Stimulated activated CD4-positive, alpha-beta T cell treated with anti-CD3 and anti-CD28 coated beads, Interleukin-1b, Interleukin-23, amount 100 ng/mL, for 1 hour (primary cell): ENCODE measurements at places on chromosomes 16 and 17.

DNA sequence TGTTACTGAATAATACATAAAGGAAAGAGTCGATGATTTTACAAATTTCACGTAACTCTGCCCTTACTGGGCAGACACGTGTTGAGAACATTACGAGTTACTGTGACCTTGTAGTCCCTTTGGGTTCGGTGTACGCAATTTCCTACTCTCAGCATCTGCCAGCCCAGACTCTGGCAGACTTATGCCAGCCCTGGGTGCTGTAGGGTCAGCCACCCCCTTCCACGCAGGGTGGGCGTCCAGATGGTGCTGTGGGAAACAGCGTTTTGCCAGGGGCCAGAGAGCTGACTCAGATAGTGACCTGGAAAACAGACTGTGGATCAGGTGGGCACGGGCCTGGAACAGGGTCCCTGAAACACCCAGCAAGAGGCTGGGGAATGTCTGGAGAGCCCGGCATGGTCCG lies 148.9 kb downstream of the RPTOR start:
- DNase-seq: no peak

DNA sequence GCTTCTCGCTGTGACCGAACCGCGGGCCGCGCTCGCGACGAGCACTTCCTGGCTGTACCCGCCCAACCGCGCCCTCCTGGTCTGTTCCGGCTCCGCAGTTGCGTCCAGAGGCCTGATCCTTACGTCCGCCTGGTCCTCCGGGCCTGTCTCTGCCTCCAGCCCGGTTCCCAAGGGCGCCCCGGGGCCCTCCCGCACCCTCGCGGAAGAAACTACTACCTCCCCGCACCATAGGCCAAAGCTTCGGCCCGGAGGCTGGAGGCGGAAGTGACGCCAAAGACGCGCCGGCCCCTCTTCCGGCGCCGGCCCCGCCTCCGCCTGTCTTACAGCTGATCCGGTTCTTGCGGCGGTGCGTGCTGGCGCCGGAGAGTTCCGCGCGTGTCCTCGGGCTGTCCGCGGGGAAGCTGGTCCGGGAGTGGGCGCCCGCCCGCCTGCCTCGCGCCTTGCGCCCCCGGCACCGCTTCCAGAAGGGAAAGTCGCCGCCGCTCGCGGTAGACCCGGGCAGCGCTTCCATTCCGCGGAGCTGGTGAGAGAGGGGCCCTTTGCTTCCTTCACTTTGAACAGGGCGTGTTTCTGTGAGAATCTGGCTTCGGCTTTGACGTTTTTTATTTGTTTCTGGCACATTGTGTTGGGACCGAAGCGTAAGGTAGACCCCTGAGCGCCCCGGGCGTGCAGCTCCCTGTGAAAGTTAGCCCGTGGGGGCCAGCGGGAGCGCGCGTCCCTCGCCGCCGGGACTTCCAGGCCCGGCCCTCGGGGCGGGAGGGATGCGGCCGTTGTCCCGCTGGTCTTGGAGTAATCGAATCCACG lies at the start of gene ZNF778:
Gene ZNF778, plus strand, starts transcription at position 316 of the 804 bp plus-strand sequence. CDS start 3,425 bp downstream, outside the sequence.
- DNase-seq: peak; percentile 52

DNA sequence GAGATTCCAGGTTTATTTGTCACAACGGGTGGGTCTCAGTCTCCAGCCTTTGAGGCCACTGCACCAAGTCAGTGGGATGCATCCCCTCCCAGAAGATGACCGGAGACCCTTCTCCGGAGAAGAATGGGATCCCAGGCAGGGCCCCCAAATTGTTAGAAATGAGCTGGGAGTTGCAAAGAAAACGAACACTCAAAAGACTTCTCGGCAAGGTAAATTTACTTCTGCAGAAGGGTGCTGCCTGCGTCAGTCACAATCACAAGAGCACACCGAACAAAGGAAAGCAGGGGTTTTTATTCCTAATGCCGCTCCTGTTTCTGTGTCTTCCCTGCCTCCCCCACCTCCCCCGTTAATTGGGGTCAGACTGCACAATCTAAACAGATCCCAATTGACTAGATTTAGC lies 61.4 kb downstream of the ATF7IP2 start:
- no peak for DNase-seq

- DNase-seq: no peak
Measured at GRCh38 chr17:49985310-49985990, 9.6 kb downstream of the DLX3 start.

GRCh38 chr17:68714676-68715075 lies 113.5 kb upstream of the FAM20A start:
- no peak for DNase-seq

- DNase-seq: no peak
Measured at GRCh38 chr16:86044881-86045590, 146.1 kb downstream of the IRF8 start.

DNA sequence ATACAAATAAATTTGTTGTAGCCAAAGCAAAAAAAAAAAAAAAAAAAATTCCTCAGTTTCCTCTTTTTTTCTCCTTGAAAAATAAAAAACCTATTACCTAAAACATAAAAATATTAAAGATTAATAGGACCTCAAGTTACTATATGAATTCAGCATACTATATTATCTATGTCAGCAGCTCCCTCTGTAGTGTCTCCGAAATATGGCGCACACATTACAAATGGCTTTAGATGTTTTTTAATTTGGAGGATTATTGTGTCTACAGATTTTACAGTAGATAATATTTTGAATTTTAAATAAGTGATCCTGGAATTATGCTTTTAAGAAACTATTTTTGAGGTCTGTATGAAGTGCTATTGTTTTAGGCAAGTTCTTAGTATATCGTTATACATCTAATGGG lies 94.4 kb downstream of the NLK start:
- DNase-seq: no peak

GRCh38 chr16:81756615-81757356 lies 22.3 kb upstream of the PLCG2 start:
- no peak for DNase-seq

DNA sequence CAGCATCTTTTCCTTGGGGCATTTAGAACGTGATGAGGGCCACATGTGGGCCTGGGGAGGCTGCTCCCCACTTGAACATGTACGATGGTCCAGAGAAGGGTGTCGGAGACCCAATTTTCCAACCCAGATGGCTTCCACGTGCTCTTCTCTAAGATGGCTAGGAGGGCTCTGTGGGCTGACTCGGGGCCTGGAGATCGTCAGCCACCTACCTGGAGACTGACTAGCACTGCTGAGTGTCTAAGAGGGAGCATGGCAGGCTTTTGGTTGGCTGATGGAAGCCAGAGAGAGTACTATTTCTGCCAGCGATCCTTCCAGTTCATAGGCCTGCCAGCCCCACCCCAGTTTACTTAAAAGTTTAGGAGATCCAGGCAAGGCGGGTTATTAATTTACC lies 60.2 kb upstream of the CLEC18A start:
- no peak for DNase-seq

DNA sequence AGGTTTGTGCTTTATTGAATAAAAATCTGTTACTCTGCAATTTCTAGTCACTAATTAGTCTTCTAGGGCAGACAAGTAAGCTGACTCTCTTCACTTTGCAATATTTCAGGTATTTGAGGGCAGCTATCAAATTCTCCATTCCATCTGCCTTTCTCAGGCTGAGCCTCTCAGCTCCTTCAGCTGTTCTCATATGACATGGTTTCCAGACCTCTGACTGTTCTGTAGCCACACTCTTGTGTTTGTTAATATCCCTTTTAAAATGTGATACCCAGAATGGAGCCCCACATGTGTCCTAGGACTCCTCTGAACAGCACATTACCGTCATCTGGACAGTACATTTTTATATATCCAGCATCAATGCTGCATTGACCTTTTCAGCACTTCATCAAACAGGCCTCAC lies 46.1 kb upstream of the MTMR4 start:
- no peak for DNase-seq

GRCh38 chr17:29279397-29280070 lies 14.4 kb downstream of the NUFIP2 start:
- DNase-seq: no peak

- DNase-seq: no peak
Measured at GRCh38 chr17:76350463-76350862, 3.3 kb downstream of the PRPSAP1 start.

DNA sequence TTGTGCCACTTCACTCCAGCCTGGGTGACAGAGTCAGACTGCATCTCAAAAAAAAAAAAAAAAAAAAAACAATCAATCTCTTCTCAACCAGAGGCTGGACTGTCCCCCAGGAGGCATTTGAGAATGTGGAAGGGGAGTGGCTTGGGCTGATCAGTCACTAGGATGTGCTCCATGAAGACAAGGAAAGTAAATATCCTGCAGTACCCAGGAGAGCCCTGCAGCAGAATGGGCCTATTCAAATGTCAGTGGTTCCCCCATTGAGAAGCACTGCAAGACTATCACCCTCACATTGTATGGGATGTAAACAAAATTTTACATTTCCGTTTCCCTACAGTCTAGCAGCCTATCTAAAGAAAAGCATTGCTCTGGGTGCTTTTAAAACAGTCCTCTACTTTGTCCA lies 70.3 kb downstream of the DNAH9 start:
- no peak for DNase-seq

GRCh38 chr16:25751230-25751835 lies 59.6 kb downstream of the HS3ST4 start:
- no peak for DNase-seq

- no peak for DNase-seq
Measured at GRCh38 chr16:3112881-3113574, 642 bp downstream of the ZNF205 start.

DNA sequence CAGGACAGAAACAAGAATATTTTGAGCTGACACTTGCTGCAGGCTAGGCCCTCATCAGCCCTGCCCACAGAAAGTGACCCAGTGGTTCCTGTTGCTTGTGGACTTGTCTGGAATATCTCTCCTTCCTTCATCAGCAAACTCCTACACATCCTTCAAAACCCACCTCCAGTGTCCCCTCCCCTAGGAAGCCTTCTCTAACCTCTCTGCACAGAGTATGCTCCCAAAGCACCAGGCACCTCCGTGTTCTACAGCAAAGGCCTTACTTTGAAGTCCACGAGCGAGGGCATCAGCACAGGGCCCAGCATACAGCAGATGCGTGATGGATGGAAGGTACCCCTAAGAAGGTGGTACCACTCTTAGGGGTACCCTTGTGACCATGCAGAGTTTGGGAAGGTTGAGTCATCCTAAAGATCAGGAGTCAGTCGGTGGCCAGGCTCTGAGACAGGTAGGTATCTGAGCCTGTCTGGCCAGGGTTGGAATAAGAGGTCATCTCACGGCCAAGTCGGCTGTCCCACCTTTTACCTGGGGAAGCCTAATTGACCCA lies 2.0 kb downstream of the CCDC102A start:
- DNase-seq: no peak

DNA sequence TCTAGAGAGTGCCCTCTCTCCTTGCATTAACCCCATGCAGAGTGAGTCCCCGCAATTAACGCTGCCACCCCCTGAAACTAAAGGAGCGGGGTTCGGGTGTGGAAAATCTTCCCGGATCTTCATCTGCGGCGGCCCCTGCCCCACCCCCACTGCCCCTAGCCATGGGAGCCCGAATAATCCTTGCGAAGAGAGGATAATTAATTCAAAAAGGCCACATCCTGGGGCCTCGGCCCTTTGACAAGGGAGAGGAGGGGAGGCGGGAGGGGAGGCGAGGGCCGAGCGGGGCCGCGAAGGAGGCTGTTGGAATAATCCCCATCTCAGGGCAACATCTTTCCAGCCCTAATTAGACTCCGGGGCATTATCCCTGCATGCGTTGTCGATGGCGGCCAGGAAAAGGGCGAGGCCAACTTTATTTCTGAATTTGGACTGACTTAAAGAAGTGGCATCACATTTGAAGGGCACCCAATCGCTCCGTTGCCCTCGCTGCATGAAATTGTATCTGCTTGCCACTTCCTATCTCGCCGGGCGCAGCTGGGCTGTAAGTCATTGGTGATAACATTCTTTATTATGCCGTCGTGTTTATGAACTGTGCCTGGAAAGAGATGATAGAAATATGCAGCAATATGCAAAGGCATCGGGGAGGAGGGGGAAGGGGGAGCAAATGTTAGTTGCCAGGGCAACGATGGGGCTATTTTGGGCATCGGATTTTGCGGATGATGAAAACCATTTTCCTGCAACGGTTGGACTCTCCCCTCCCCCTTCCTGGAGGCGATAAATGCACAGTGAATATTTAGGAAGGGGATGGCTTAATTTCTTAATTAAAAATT lies 387.1 kb upstream of the TNRC6C start:
- no peak for DNase-seq

GRCh38 chr17:67891481-67892119 lies 66.3 kb downstream of the BPTF start:
- DNase-seq: no peak

DNA sequence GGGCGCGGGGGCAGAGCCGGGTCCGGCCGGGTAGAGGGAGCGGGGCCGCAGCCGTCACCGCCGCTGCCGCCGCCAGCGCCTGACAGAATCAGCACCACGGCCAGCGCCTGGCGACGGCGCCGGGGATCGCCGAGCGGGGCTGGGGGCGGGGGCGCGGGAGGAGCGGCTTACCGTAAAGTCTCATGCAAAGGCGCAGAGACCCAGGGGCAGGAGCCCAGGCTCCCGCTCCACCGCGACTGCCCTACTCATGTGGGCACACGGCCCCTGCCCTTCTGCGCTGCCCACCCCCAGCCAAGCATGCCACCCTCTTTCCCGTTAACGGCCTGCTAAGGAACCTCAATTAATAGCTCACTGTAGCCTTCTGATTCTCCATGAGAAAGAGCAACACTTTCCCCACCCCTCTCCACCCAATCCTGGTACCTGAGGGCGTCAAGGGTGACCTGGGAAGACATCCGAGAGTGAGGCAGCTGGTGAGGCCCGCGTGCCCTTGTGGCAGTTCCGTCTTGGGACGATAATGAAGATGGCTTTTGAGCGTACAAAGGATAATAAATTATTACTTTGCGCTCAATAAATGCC lies at the start of gene SEZ6:
Gene SEZ6, minus strand, starts transcription at position 98 of the 576 bp plus-strand sequence. CDS start 164 bp downstream, outside the sequence.
- peak; percentile 56 for DNase-seq

- DNase-seq: no peak
Measured at GRCh38 chr17:63496177-63496576, 19.3 kb downstream of the ACE start.

DNA sequence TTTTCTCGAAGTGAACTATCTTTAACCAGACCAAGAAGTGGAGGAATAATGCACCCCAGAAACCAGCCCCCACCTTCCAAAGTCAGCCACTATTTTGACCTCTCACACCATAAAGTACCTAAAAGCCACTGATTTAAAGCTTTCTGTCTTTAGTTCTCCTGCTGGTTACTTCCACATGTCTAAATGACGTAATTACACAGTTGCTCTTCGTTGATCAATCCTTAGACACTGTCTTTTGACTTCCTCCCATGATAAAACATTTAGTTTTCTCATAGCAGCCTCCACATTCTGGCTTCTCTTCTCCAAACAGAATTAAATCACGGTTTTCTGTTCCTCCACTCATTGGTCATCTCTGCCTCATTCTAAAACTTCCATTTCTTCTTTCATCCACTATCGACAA lies 294.4 kb upstream of the N4BP1 start:
- DNase-seq: no peak

- DNase-seq: peak; percentile 84
Measured at GRCh38 chr16:29925781-29926710, at the start of gene KCTD13. TSS of gene KCTD13 (minus strand) at chr16:29926226. CDS start at chr16:29926033, 193 bp downstream.

- no peak for DNase-seq
Measured at GRCh38 chr17:73068322-73069153, 23.9 kb downstream of the SLC39A11 start.

DNA sequence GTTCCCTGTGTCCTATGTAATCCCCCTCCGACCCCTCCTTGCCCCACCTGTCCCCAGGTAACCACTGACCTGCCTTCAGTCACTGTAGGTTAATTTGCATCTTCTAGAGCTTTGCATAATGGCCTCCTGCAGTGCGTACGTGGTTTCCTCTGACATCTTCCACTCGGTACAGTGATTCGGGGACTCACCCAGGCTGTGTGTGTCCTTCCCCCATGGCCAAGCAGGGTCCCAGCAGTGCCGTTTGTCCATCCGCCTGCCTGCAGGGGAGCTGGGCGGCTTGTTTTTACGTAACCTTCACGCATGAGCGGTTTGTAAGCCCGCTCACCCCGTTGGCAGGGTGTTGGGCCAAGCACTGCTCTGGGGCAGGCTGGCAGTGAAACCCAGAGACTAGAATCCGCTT lies 7.9 kb downstream of the MAPK8IP3 start:
- DNase-seq: no peak

GRCh38 chr17:34980353-34980680 lies at the start of gene LIG3:
TSS of gene LIG3 (plus strand) at chr17:34980512. CDS start at chr17:34983006, 2,494 bp downstream.
- DNase-seq: peak; percentile 85
